ENCODE measurements at places on chromosomes 6 and 20. TPM values are rescaled to one million over a fixed set of nuclear protein-coding genes. Genes with fewer than 3 reads are reported as not detected.

- no peak for DNase-seq
Observed at GRCh38 chr6:118324116-118324515, 224.0 kb upstream of the PLN start.

Gene CPNE1
- 204 TPM for total RNA-seq

Gene GRM1
- total RNA-seq, result 0.53 TPM

GRCh38 chr20:5361176-5361575, 44.4 kb upstream of the PROKR2 start:
- no peak for DNase-seq

DNA sequence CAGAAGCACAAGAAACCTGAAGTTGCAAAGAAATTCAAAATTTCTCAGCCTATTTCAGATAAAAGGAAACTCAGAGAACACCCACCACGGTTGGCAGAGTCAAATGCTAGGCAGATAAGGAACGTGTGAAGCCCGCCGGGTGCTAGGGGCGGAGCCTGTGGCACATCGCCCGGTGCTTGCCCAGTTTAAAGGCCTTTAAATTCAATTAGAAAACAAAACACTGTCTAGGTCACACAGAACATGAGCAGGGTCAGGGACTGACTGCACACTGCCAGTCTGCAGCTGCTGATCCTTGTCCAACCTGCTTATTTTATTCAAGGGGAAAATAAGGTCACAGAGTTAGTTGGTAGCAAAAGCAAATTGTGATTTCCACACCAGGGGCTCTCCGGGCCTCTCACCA, 75.8 kb downstream of the PSMG4 start:
- no peak for DNase-seq

Gene ANKEF1
- 4.4 TPM for total RNA-seq
